Hepatocyte (in vitro differentiated cells): ENCODE measurements at places on chromosomes 2 and 18. TPM values are rescaled to one million over a fixed set of nuclear protein-coding genes. Genes with fewer than 3 reads are reported as not detected.
A peak's percentile ranks its signal among the peaks of the same experiment; 100 is the strongest.

DNA sequence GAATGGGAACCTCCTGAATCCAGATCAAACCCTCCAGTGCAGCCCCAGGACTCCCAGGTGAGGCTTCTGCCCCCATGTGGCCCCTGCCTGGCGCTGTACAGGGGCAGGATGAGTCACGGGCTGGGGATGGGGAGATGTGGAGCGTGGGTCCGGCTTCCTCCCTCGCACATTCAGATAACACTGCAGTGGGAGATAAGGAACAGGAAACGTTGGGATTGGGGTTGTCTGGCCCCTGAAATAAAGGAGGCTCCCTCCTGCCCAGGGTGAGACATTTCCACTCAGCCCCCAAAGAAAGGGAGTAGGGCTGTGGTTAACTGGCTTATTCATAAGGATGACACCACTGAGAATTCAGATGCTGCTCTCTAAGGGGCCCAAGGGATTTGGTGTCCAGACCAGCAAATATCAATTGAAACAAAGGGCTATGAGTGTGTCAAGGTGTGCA lies 30.7 kb downstream of the IGFBP5 start:
- peak; percentile 69 for DNase-seq

DNA sequence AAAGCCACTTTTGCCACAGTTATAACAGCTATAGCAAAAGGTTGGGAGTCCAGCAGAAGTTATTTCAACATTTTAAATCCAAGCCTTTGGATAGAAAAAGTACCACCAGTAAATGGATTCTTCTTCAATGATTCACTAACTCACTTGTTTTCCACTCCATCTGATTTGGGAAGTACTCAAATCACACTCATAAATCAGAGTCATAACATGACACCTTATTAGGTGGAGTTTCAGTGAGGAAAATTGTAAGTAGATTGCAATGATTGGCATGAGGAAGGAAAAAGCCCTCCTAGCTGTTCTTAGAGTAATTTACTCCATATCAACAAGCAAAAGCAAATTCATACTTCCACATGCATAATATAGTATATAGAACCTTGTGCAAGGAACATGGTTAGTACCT lies 132.9 kb downstream of the NR4A2 start:
- no peak for DNase-seq

Gene MITD1
- 32.7 and 36.7 TPM in 2 replicates for polyA plus RNA-seq

DNA sequence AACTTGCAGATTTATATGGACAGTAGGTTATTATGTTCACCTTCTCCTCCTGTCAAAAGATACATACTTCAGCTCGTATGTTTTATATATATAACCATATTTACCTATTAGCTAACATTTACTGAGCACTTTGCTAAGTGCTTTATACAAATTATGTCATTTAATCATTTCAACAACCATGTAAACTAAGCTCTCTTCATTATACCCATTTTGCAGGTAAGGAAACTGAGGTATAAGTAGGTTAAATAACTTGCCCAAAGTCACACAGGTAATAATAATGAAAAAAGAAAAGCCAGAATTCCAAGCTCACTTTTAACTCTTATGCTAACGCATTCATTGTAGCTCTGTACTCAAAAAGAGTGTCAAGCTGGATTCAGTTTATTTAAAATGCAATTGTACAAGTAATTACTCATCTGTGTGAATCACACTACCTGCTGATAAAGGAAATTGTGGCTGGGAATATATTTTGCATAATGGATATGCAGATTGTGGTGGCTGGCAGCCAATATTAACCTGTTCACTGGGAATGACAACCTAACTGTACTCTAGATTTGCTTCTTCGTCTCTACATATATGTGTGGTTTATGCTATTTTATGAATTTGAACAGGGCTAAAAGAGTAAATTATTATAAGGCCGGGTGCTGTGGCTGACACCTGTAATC lies 20.6 kb downstream of the SLC16A14 start:
- DNase-seq, result no peak

DNA sequence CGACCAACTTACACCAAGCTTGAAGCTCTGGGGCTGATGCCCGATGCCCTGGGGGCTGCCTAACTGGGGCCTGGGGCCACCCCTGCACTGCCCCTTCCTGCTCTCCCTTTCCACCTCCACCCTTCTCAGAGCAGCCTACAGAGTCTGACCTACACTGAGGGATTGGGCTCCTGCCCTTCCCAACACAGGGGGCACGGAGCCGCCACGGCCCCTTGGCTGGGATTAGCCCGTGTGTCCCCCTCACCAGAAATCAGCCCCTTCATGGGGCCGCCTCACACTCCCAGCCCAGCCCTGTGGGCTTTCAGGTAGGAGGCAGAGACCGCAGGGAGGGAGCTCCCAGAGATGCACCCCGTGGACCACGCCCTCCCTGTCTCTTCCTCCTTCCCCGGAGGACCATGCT lies 198.0 kb downstream of the EIPR1 start:
- DNase-seq, result no peak

GRCh38 chr2:238949710-238950345 lies 101.9 kb downstream of the TWIST2 start:
- no peak for DNase-seq

Gene SKOR2
- not detected in 2 replicates for polyA plus RNA-seq

DNA sequence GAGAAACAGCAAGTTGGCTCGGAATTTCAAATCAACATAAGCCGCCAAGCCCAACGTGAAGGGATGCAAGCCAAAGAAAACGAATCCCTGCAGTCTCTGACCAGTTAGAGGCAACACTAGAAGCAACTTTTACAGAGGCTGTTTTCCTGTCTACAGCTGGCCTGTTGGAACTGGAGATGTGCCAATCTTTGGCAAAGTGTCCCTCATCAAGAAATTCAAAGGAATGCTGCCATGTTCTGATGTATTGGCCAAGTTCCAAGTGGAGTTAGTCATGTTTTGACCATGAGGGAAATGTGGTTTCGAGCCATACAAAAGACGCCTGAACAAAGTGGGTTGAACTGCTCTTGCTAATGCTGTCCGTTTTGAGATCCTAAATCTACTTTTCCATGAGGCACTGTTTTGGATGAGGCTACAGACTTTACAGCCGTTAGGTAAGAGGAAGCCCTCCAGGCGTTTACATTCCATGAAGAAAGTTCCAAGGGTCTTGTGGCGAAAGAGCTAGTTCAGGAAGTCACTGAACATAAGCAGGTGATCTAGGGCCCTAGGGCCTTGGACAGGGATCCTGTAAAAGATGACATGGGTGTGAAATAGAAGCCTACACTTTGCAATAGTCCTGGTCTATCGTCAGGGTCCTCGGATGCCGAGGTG lies 140.7 kb upstream of the PXDN start:
- no peak for DNase-seq
